Progenitor cell of endocrine pancreas (in vitro differentiated cells): ENCODE measurements at places on chromosomes 2 and 18. TPM values are rescaled to one million over a fixed set of nuclear protein-coding genes. Genes with fewer than 3 reads are reported as not detected.

DNA sequence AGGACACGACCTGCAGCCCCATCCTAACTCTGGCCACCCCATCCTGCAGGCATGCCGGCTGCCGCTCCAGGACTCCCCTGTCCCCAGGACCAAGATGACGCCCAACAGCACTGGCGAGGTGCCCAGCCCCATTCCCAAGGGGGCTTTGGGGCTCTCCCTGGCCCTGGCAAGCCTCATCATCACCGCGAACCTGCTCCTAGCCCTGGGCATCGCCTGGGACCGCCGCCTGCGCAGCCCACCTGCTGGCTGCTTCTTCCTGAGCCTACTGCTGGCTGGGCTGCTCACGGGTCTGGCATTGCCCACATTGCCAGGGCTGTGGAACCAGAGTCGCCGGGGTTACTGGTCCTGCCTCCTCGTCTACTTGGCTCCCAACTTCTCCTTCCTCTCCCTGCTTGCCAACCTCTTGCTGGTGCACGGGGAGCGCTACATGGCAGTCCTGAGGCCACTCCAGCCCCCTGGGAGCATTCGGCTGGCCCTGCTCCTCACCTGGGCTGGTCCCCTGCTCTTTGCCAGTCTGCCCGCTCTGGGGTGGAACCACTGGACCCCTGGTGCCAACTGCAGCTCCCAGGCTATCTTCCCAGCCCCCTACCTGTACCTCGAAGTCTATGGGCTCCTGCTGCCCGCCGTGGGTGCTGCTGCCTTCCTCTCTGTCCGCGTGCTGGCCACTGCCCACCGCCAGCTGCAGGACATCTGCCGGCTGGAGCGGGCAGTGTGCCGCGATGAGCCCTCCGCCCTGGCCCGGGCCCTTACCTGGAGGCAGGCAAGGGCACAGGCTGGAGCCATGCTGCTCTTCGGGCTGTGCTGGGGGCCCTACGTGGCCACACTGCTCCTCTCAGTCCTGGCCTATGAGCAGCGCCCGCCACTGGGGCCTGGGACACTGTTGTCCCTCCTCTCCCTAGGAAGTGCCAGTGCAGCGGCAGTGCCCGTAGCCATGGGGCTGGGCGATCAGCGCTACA is 2.1 kb downstream of the GPBAR1 start:
- no peak for DNase-seq
- no peak overlapping the region for H3K27ac ChIP-seq
- no peaks in the 10 kb centered on the region for H3K27me3 ChIP-seq
- H3K4me3 ChIP-seq = no peak overlapping the region

DNA sequence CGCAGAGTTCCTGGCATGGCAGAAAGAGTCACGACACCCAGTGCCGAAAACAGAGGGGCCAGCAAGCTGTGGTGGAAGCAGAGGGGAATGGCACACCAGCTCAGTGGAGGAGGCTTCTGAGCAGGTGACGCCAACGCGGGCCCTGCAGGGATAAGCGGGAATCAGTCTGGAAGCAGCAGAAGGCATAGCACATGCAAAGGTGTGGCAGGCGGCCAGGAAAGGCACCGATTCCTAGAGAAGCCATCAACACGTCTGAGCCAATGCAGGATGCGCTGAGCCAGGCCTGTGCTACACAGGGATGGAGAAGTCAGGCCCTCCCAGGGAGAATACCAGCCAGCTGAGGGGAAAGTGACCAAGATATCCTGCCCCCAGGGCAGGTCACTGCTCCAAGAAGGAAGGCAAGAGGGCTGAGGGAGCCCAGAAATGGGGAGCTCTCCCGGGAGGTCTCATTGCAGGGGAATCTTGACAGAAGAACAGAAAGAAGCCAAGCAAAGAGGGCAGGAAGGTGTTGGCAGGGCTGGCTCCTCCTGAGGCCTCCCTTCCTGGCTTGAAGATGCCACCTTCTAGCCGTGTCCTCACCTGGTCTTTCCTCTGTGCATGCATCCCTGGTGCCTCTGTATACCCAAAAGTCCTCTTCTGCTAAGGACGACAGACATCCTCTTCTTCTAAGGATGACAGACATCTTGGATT is 16.3 kb downstream of the TEX51 start:
- H3K4me1 ChIP-seq = no peaks in the 10 kb centered on the region
- no peak overlapping the region for H3K4me3 ChIP-seq
- peaks cover 11% of the 10 kb centered on the region for H3K27me3 ChIP-seq
- H3K36me3 ChIP-seq = no peaks in the 10 kb centered on the region
- no peak overlapping the region for H3K27ac ChIP-seq
- DNase-seq = no peak

DNA sequence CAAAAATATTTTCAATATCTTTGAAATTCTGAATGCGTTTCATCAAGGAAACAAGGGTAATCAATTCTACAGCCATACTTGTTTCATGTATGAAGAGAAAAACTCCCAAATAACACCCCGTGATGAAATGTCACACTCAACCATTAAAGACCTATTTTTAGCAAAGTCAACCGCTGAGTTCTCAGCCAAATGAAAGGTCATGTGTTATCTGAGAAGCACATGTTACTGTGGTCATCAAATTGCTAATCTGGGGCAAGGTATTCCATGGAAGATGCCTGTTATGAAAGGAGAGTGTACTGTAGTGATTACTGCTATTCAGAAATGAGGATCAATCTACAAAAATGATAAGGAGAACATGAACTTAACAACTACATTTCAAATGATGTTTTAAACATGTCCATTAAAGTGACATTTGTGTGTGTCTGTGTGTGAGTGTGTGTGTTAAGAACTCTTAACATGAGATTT is 126.7 kb downstream of the BCL2 start:
- H3K27me3 ChIP-seq = peaks cover 3% of the 10 kb centered on the region
- H3K27ac ChIP-seq = no peak overlapping the region
- no peaks in the 10 kb centered on the region for H3K36me3 ChIP-seq

GRCh38 chr2:169667583-169667982 is 26.6 kb downstream of the CFAP210 start:
- H3K4me3 ChIP-seq = no peak overlapping the region
- H3K4me1 ChIP-seq = peaks cover 6% of the 10 kb centered on the region
- peaks cover 4% of the 10 kb centered on the region for H3K36me3 ChIP-seq
- no peak for DNase-seq
- no peaks in the 10 kb centered on the region for H3K27me3 ChIP-seq

DNA sequence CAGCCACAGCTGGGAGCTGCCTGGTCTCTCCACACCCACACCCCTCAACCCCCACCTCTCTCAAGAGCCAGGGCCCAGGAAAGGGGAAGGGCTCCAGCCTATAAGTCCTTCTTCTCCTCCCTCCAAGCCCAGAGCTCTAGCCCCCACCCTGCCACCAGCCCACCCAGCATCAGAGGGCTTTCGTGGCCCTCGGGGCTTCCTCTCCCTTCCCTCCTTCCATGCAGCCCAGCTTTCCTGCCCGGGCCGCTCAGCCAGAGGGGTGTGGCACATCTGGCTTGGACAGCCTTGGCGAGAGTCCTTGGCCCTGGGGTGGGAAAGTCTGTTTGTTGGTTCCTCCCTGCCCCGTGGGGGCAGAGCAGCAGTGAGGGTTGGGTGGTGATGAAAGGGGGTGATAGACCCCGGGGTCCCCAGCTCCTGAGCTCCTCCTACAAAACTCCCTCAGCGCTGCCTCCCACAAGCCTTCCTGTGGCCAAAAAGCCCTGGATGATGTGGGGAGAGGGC is 7.0 kb downstream of the TNS1 start:
- H3K4me1 ChIP-seq = peaks cover 6% of the 10 kb centered on the region
- no peaks in the 10 kb centered on the region for H3K36me3 ChIP-seq
- peaks cover 36% of the 10 kb centered on the region for H3K27me3 ChIP-seq
- no peak overlapping the region for H3K27ac ChIP-seq
- no peak overlapping the region for H3K4me3 ChIP-seq

GRCh38 chr18:32732165-32732564 is 40.7 kb downstream of the KLHL14 start:
- peaks cover 6% of the 10 kb centered on the region for H3K36me3 ChIP-seq
- H3K4me1 ChIP-seq = peaks cover 5% of the 10 kb centered on the region
- DNase-seq = no peak
- no peaks in the 10 kb centered on the region for H3K27me3 ChIP-seq
- no peak overlapping the region for H3K4me3 ChIP-seq
- no peak overlapping the region for H3K27ac ChIP-seq

DNA sequence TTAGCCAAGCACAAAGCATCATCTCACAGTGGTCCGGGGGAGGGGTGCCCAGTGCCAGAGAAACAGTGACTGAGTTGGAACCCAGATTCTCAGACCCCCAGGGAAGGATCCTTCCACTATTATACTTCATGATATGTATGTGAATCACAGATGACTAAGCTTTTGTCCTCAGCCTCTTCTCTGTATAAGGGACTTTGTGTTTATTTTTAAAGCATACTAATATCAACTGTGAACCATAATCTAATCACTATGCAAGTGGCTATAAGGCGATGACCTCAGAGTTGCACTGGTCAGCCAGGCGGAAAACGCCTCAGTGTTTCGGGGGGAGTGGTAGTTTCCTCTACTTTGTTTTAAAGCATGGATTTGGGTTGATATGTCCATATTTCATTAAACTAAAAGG is 160.4 kb upstream of the TMEM200C start:
- no peak for DNase-seq
- peaks cover 21% of the 10 kb centered on the region for H3K4me1 ChIP-seq
- H3K36me3 ChIP-seq = no peaks in the 10 kb centered on the region
- no peak overlapping the region for H3K4me3 ChIP-seq
- H3K27ac ChIP-seq = no peak overlapping the region

The UGT1A3 gene
- not detected in 2 replicates for total RNA-seq

The CPS1 gene
- 3.3 and 4.9 TPM in 2 replicates for total RNA-seq

The WNT6 gene
- total RNA-seq = 0.72 and 1.5 TPM in 2 replicates
